ENCODE measurements at places on chromosomes 3 and 15.
A peak's percentile ranks its signal among the peaks of the same experiment; 100 is the strongest.

DNA sequence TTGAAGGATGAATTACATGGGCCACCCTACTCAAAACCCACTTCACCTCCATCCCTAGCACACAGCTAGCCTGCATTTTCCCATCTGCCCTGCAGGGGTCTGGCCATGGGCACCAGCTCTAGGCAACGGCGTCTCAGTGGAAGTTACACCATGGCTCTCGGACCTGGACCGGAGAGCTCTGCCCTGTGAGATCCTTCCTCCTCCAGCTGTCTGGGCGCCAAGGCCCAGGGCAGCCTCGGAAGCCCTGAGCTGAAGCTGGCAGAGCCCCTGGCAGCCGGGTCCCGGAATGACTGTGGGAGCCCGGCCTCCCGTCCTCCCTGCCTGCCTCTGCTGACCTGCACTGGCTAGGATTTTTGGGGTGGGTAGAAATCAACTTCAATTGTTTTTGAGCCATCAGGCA, 98.9 kb downstream of the CHSY1 start:
- no peak for DNase-seq

- no peak for DNase-seq
These were observed 42.0 kb downstream of the WDR49 start for GRCh38 chr3:167611718-167612117.

GRCh38 chr3:128009952-128010846, 42.0 kb upstream of the SEC61A1 start:
- no peak for DNase-seq

DNA sequence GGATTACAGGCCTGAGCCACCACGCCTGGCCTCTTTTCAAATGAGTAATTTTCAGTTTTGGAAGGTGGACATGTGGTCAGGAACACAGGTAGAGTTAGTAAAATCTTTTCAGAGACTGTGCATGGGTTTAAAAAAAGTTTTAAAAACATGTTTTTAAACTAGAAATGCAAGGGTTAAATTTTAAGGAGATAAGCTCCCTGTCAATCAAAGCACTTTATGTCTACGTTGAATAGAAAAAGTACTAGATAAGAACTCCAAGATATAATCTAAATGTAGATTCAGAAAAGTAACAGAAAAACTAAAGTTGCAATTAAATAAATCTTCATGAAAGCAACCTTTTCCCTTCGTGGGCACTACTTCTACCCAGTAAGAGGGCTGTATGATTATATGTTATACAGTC, 131.7 kb downstream of the CLASP2 start:
- DNase-seq, result no peak

DNA sequence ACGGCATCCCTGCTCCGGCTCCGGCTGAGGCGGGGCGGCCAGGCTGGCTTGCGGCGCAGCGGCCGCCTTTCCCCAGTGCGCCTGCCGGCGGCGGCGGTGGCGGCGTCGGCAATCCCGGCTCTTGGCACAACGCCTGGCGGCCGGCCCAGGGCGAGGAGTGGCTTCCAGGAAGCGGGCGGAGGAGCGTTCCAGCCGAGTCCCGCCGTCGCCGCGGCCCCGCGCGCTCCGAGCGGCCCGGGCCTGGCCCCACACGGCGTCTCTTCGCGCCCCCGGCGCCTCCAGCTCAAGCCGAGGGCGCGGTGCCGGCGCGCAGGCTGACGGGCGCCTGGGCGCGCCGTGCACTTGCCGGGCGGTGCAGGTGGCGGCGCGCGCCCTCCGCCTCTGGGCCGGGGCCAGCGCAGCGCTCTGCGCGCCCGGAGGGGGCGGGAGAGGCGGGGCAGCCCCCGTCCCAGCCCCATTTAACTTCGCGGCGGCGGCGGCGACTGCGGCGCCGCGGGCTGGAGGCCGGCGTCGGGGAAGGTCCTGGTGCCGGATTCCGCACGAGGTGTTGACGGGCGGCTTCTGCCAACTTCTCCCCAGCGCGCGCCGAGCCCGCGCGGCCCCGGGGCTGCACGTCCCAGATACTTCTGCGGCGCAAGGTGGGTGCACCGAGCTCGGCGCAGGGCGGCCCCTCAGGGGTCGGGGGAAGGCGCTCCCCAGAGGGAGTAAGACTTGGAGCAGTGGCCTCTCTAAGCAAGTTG, at the start of gene ADAMTSL3:
Gene ADAMTSL3, plus strand, starts transcription at position 485 of the 740 bp plus-strand sequence. CDS start 1,639 bp downstream, outside the sequence.
- DNase-seq, result no peak

GRCh38 chr3:11145888-11146287, 8.4 kb upstream of the HRH1 start:
- no peak for DNase-seq

DNA sequence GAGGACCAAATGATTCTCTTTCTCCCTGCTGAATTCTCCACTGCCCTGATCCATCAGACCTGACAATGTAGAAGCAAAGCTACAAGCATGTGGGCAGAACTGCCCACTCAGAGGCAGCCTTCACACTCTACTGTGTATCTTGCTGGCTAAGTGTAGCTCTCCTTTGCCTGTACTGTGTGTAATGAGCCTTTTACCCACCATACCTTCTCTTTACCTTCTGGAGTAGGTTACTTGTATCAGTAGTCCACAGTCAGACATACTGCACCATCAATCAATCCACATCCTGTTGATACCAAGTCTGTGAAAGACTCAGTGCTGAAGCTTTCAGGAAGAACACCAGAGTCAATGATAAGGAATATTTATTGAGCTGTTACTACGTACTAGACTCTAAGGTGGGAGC, 440.7 kb upstream of the ARHGEF26 start:
- DNase-seq, result no peak

- DNase-seq, result no peak
These were observed 866.1 kb downstream of the NSUN3 start for GRCh38 chr3:94928921-94929320.

DNA sequence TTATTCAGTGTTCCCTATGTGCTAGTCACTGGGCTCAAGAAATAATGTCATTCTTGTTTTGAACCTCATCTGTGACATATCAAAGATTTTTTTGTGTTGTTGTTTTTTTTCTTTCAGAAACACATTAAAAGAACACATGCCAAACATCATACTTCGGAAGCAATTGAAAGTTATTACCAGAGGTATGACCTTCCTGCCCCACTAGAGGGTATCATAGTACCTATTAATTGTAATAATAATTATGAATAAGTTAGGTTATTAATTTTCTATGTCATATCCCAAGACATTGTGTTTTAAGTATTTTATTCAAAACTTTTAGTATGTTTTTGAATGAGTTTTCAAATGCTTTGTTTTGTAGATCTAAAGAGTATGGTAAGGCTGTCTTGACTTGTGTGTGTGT, 65.7 kb downstream of the CDIN1 start:
- DNase-seq, result no peak

DNA sequence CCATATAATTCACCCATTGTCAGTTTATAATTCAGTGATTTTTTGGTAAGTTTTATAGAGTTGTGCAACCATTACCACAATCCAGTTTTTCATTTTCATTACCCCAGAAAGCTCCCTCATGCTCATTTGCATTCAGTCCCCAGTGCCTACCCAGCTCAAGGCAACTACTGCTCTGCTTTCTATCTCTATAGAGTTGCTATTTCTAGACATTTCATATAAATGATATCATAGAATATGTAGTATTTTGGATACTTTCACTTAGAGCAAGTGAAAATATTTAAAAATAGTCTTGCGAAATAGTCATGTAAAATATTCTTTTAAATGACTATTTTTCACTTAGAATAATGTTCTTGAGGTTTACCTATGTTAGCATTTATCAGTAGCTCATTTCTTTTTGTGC, 42.1 kb downstream of the ZNF654 start:
- no peak for DNase-seq

DNA sequence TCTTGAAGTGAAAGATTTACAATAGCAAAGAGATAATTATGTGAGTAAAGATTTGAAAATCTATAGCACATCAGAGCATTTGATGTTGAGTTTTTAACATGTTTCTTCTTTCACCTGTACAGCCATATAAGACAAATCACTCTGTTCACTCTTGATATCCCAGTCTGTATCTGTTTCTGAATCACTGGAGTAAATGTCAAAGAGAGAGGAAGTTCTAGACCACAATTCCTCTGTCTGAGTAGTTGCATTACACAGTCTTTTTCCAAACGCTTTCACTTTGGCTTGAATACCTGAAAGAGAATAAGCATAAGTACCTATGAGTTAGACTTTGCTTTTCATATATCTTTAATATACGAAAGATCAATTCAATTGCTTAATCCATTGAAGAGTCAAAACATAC, 9.9 kb downstream of the THAP10 start:
- no peak for DNase-seq

- DNase-seq, result no peak
These were observed 147.4 kb downstream of the GHSR start for GRCh38 chr3:172300862-172301261.

- no peak for DNase-seq
These were observed 67.8 kb downstream of the SLCO3A1 start for GRCh38 chr15:91921188-91921842.

GRCh38 chr3:44915702-44916438, 41.5 kb downstream of the TGM4 start:
- no peak for DNase-seq

DNA sequence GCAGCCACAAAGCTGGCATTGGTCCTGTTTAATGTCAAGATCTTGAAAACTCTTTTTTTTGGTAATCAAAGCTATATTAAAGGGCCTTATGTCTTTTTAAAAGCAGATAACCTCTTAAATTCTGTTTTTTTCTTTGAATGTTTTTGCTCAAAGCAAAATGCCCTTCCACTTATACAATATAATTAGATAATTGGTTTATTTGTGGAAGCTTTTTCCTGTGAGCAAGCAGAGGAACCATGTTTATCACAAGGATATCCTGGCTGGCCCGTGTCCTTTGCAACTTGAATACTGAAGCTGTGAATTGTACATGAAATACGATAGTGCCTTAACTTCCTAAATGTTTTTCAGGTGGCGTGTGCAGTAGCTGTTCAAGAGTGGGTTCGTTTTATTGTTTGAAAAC, 2.6 kb downstream of the ST3GAL6 start:
- DNase-seq, result no peak

- no peak for DNase-seq
These were observed 23.2 kb upstream of the PARL start for GRCh38 chr3:183907911-183908331.

- no peak for DNase-seq
These were observed 34.6 kb upstream of the CACNA2D3 start for GRCh38 chr3:54087581-54088410.

GRCh38 chr3:141876891-141877621, 613 bp downstream of the ATP1B3 start:
- peak; percentile 43 for DNase-seq

DNA sequence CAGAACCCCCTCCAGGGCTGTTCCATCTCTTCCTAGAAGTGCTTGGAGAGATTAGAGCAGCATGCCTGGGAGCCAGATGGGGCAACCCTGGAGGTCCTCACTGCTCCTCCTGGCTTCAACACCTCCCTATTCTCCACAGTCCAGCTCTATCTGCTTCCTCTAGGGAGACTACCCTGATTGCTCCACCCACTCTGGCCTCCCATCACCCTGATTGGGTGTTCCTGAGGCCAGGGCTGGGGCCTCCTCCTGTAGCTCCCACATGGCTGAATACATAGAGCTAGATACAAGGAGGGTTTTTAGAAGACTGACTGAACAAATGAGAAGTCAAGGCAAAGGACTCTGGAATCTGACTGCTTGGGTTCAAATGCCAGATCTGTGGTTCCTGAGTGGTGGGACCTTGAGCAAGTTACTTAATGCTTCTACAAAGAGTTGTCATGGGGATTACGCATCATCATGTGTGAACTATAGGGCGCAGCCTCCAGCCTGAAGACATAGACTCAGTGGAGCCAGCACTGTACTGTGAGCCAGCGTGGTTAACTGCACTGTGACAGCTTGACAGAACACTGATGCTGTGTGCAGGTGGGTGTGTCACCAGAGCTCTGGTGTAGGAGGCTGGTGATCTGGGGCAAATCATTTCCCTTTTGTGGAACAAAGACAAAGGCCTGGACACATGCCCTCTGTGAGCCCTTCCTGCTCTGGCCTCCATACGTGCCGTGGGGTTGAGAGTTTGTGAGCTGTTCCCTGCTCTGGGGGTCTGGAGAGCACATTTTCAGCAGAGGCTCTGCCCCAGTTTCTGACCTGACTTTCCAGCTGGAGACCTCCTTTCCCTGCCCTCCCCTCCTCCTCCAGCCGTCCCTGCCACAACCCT, 74.8 kb downstream of the SCN5A start:
- DNase-seq, result no peak

DNA sequence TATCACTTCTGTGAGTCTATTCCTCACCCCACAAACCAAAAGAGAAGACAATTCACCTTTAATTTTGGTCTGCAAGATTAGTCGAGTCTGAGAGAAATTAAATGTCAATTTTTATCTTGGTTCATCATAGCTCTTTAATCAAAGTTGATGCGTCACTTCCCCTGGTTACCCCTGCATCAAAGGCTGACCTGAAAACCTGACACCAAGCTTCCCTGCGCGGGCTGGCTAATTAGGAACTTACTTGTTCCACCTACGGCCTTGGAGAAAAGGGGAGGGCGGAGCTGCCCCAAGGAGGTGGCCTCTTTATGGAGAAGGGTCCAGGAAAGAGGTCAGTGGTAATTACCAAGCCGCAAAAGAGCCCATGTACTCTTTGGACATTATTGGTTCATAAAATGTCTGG, 218.4 kb downstream of the ARRDC4 start:
- DNase-seq, result no peak
